NCI-H146 (cell line): ENCODE measurements at places on chromosomes 3 and 15.

GRCh38 chr15:64163659-64164362 lies 989 bp upstream of the PPIB start:
- DNase-seq, result peak; percentile 33

- DNase-seq, result no peak
Observed at GRCh38 chr3:169405076-169405475, 258.4 kb downstream of the MECOM start.

- DNase-seq, result no peak
Observed at GRCh38 chr3:101836160-101836559, 13.2 kb upstream of the NFKBIZ start.

GRCh38 chr3:56102032-56102431 lies 366.2 kb downstream of the ERC2 start:
- no peak for DNase-seq

- no peak for DNase-seq
Observed at GRCh38 chr3:160449636-160450598, at the start of gene TRIM59. TRIM59 (minus strand) TSS chr3:160449786; CDS start chr3:160439183, 10,603 bp downstream.

- DNase-seq, result peak; percentile 89
Observed at GRCh38 chr3:74023395-74023794, 398.7 kb upstream of the PDZRN3 start.

DNA sequence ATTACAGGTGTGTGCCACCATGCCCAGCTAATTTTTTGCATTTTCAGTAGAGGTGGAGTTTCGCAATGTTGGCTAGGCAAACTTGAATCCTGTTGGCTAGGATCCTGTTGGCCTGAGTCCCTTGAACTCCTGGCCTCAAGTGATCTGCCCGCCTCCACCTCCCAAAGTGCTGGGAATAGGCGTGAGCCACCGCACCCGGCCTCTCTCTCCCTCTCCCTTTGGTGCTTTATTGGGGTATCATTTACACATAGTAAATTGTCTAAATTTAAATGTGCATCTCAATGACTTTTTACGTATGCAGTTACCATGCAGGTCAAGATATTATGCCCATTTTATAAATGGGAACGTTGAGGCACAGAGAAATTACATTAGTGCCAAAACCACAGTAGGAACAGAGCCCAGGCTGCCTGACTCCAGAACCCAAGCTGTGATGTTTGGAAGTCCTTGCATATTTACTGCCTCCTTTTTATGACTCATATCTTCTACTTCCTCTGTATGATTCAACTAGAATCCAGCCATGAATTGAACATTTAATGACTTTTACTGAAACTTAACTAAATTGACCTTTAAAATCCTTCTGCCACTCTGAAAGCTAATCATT lies 34.0 kb upstream of the RPP14 start:
- DNase-seq, result no peak

GRCh38 chr15:41746802-41747201 lies 27.5 kb upstream of the MAPKBP1 start:
- DNase-seq, result no peak

DNA sequence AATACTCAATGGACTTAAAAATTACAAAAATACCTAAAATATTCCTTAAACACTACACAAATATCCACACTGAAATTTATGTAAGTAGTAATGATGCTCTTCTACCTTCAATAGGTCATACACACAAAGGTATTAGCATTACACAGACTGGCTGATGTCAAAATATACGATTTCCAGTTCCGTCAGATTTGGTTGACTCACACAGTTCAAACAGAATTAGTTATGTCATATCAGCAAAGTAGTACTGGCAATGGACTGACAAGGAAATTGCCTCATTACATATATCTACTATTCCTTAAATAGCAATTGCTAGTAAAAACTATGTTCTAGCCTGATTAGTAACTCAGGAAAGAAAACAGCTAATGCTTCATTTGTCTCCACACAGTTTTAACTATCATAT lies 70.8 kb downstream of the ADAM10 start:
- no peak for DNase-seq
